Activated CD8-positive, alpha-beta memory T cell treated with anti-CD3 and anti-CD28 coated beads, Interleukin-2, amount 10 ng/mL, durations not matched to agents 7 days and 5 days (primary cell): ENCODE measurements at places on chromosomes 7 and 10. TPM values are rescaled to one million over a fixed set of nuclear protein-coding genes. Genes with fewer than 3 reads are reported as not detected.
A peak's percentile ranks its signal among the peaks of the same experiment; 100 is the strongest.

The VPS26A gene
- 53.6 TPM for total RNA-seq

The CCZ1 gene
- total RNA-seq, result 93.0 TPM

- H3K36me3 ChIP-seq, result peaks cover 3% of the 10 kb centered on the region
- no peaks in the 10 kb centered on the region for H3K4me1 ChIP-seq
- peaks cover 7% of the 10 kb centered on the region for H3K27me3 ChIP-seq
- no peak overlapping the region for H3K27ac ChIP-seq
- DNase-seq, result no peak
- no peak overlapping the region for H3K4me3 ChIP-seq
Observed at GRCh38 chr7:140275069-140275965, 98.5 kb upstream of the KDM7A start.

DNA sequence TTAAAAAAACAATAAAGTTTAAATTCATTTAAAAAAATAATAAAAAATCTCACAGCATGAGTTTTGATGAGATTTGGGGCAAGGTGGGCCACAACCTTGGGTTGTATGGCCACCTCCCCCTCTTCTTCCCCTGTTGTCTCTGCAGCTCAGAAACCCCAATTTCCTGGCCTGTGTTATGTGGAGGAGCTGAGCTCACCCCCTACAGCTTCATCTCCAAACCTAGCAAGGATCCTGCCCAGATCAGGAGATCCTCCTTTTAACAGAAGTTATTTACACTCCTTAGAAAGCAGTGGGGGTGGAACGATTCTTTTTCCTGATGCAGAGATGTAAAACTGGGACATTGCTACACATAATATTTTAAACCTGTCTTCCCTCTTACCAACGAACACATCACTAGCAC is 6.9 kb upstream of the SH2D4B start:
- DNase-seq, result peak; percentile 58
- peak overlapping the region; percentile 29 for H3K4me3 ChIP-seq
- peaks cover 69% of the 10 kb centered on the region for H3K4me1 ChIP-seq
- H3K36me3 ChIP-seq, result peaks cover 15% of the 10 kb centered on the region
- peak overlapping the region; percentile 93 for H3K27ac ChIP-seq
- no peaks in the 10 kb centered on the region for H3K27me3 ChIP-seq

The WNT8B gene
- total RNA-seq, result not detected

GRCh38 chr10:50395851-50396250 is 144.5 kb upstream of the ASAH2 start:
- DNase-seq, result no peak
- H3K36me3 ChIP-seq, result peaks cover 17% of the 10 kb centered on the region
- H3K27me3 ChIP-seq, result no peaks in the 10 kb centered on the region
- H3K4me1 ChIP-seq, result peaks cover 56% of the 10 kb centered on the region

The TRPV5 gene
- not detected for total RNA-seq

DNA sequence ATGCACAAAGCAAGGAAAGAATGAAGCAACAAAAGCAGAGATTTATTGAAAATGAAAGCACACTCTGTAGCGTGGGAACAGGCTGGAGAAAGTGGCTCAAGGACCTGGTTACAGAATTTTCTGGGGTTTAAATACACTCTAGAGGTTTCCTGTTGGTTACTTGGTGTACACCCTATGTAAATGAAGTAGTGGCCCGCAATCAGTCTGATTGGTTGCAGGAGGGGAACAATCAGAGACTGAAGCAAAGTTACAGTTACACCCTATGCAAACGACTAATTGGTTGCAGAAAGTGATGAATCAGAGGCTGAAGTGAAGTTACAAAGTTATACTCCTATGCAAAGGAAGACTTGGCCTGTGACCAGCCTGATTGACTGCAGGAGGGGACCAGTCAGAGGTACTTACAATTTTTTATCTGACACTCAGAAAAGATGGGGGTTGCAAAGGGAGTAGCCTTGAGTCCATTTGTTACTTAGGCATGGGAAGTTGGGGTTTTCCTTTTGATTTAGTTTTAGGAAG is 3.6 kb upstream of the MTPN start:
- H3K4me1 ChIP-seq, result peaks cover 54% of the 10 kb centered on the region
- H3K27me3 ChIP-seq, result peaks cover 3% of the 10 kb centered on the region
- H3K27ac ChIP-seq, result peak overlapping the region; percentile 84
- DNase-seq, result peak; percentile 86
- peak overlapping the region; percentile 66 for H3K4me3 ChIP-seq

The TMEM236 gene
- 0.12 TPM for total RNA-seq

The GPR85 gene
- total RNA-seq, result not detected

DNA sequence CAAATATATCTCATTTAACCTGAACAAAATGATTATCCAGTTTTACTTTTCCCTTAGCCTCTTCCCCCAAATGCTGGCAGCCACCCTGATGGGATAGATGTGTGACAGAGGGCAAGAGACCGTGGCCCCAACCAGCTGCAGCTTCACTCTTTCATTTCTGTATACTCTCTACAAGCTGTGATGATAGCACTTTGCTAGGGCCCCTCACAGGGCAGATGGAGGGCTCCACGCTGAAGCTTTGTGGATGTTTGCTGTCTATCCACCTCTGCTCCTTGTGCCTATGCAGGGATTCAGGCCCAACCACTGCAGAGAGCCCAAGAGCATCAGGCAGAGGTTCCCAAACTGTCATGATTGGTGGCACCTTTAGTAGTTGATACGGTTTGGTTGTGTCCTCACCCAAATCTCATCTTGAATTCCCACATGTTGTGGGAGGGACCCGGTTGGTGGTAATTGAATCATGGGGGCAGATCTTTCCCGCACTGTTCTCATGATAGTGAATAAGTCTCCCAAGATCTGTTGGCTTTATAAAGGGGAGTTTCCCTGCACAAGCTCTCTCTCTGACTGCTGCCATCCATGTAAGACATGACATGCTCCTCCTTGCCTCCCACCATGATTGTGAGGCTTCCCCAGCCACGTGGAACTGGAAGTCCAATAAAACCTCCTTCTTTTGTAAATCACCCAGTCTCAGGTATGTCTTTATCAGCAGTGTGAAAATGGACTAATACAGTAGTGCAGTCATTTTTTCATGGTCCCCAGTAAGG is 20.1 kb downstream of the HTRA1 start:
- peaks cover 28% of the 10 kb centered on the region for H3K27me3 ChIP-seq
- no peak overlapping the region for H3K4me3 ChIP-seq

GRCh38 chr7:93119191-93119905 is 1.6 kb upstream of the SAMD9 start:
- DNase-seq, result no peak
- peaks cover 21% of the 10 kb centered on the region for H3K4me1 ChIP-seq
- H3K27me3 ChIP-seq, result no peaks in the 10 kb centered on the region
- H3K27ac ChIP-seq, result peak overlapping the region; percentile 72
- H3K36me3 ChIP-seq, result peaks cover 81% of the 10 kb centered on the region
- no peak overlapping the region for H3K4me3 ChIP-seq

DNA sequence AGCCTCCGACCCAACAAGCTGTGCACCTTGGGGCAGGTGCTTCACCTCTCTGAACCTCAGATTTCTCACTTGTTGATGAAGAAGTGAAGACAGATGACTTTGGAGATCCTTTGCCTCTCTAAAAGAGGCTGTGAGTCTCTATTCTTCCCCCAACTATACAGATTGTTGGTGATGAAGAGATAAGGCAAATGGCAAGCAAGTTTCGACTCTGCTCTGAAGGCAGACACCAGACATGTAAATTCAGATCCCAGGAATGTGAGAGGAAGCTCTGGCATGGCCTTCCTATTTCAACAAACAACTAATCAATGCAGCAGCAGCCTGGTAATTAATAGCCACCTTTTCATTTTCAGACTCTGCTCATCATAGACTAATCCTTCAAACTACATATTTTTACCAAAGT is 74.2 kb upstream of the EGR2 start:
- H3K36me3 ChIP-seq, result no peaks in the 10 kb centered on the region
- no peak overlapping the region for H3K27ac ChIP-seq
- peaks cover 7% of the 10 kb centered on the region for H3K27me3 ChIP-seq
- peaks cover 5% of the 10 kb centered on the region for H3K4me1 ChIP-seq
- no peak for DNase-seq

- no peak for DNase-seq
- H3K36me3 ChIP-seq, result peaks cover 22% of the 10 kb centered on the region
- H3K4me3 ChIP-seq, result no peak overlapping the region
- no peaks in the 10 kb centered on the region for H3K27me3 ChIP-seq
- no peak overlapping the region for H3K27ac ChIP-seq
Observed at GRCh38 chr10:30977385-30977784, 54.3 kb downstream of the ZNF438 start.

DNA sequence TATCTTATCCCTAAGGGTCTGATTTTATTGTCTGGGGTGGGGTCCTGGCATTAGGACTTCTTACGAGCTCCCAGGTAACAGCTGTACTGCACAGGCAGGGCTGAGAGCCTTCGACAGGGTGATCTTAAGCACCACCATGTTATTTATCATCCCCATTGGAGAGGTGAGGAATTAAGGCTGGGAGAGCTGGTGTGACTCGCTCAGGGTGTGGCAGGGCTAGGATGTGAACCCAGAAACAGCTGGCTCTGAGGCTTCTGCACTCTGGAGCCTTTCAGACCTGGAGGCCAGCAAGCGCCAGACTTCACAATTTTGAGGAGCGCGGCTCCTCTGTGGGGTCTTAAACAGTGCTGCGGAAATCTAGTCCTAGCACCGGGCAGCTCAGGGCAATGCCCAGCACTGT is 27.4 kb upstream of the NDST2 start:
- DNase-seq, result no peak
- H3K27me3 ChIP-seq, result no peaks in the 10 kb centered on the region
- no peaks in the 10 kb centered on the region for H3K4me1 ChIP-seq

The VAX1 gene
- total RNA-seq, result not detected

GRCh38 chr10:116634126-116634975 is 13.6 kb downstream of the PNLIPRP2 start:
- H3K4me1 ChIP-seq, result no peaks in the 10 kb centered on the region
- no peak for DNase-seq
- no peak overlapping the region for H3K27ac ChIP-seq
- H3K27me3 ChIP-seq, result no peaks in the 10 kb centered on the region

- no peaks in the 10 kb centered on the region for H3K27me3 ChIP-seq
- H3K4me3 ChIP-seq, result no peak overlapping the region
Observed at GRCh38 chr10:121450247-121450646, 148.0 kb downstream of the FGFR2 start.

GRCh38 chr7:28093623-28094232 is 86.9 kb downstream of the JAZF1 start:
- H3K27me3 ChIP-seq, result no peaks in the 10 kb centered on the region
- no peak overlapping the region for H3K27ac ChIP-seq
- H3K36me3 ChIP-seq, result peaks cover 1% of the 10 kb centered on the region
- H3K4me1 ChIP-seq, result peaks cover 8% of the 10 kb centered on the region
- no peak overlapping the region for H3K4me3 ChIP-seq

DNA sequence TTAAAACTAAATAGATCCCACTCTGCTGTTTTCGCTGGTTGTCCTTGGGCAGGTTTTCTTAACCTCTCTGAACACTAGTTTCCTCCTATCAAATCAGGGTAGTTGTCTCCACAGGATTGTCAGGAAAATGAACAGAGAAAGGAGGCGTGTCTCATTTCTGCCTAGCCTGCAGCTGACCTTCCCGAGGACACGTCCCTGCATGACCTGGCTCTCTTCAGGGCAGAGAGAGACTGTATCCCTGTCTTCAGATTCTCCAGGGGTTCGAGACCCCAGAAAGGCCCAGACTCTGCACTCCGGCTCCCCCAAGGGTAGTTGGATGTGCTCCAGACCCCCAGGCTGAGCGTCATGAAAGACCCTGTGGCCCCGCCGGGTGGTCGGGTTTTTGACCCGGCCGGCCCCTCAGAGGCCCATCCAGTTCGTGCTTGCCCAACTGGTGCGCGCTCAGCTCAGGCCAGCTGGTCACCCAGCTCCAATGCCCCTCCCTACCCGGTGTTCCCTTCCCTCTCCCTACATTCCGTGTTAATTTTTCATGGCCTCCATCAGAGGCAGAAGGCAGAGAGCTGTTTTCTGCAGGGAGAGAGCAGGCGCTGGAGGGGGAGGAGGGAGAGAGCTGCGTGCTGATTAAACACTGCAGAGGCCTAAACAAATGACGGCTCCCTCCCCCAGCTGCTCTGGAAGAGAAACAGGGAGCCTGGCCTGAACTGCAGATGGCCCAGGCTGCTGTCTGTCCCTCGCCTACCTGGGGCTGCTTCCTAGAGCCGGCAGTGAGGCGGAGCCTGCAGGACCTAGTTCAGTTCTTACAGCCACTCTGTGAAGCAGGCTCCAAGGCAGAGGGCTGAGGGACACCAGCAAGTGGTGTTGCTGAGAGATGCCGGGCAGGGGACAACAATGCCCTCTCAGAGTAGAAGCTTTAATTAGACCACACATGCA is 86.2 kb upstream of the PPIF start:
- no peak for DNase-seq
- H3K27me3 ChIP-seq, result no peaks in the 10 kb centered on the region
- H3K4me1 ChIP-seq, result peaks cover 37% of the 10 kb centered on the region

GRCh38 chr7:5423306-5423975 is at the start of gene TNRC18:
TNRC18 (minus strand) TSS chr7:5423834; CDS start chr7:5421246, 2,588 bp downstream.
- peak within 1 kb of the TSS; percentile 59 for H3K4me3 ChIP-seq
- DNase-seq, result no peak
- no peaks in the 10 kb centered on the region for H3K36me3 ChIP-seq
- H3K4me1 ChIP-seq, result peaks cover 31% of the 10 kb centered on the region
- peaks cover 80% of the 10 kb centered on the region for H3K27me3 ChIP-seq

DNA sequence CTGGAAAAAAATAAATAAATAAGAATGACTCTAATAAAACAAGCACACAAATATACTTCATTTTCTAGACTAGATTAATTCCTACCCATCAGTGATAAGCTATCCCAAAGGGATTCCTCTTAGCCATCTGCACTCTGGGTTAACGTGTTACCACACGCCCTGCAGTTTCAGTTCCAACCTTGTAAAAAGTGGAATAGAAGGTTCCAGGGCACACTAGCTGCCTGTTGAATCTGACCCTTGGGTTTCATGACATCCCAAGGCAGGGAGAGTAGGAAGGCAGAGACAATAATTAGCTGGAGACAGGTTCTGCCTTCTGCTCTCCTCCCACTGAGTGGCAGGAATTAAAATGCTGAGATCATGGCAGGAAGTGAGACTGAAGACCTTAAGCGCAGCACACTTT is 33.5 kb downstream of the SLC37A3 start:
- H3K4me3 ChIP-seq, result no peak overlapping the region
- peak overlapping the region; percentile 61 for H3K27ac ChIP-seq
- peaks cover 14% of the 10 kb centered on the region for H3K4me1 ChIP-seq
- DNase-seq, result no peak
- no peaks in the 10 kb centered on the region for H3K27me3 ChIP-seq

DNA sequence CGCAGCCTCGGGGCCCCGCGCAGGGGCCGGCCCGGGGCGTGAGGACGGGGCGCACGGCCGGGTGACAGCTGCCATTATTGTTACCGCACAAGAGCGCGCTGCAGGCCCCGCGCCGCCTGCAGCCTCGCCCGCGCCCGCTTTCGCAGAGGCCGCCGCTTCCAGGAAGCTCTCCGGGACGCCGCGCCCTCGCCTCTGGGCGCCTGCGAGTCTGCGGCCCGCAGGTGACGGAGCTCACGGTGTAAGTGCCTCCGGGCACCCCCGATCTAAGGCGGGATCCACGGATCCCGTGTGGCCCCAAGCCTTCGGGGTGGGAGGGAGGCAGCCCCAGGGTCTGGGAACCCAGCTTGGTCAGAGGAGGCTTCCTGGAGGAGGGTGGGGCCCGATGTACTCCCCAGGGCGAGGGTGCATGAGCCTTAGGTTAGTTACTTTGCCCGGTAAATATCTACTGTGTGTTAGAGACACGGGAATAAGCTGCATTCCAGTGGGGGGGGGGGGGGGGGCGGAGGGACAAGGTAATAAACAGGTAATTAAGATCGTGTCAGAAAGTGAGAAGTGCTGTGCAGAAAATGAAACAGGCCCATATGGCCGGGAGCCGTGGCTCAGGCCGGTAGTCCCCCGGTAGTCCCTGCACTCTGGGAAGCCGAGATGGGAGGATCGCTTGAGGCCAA is 638 bp downstream of the IQCE start:
- H3K36me3 ChIP-seq, result no peaks in the 10 kb centered on the region
- H3K4me1 ChIP-seq, result peaks cover 30% of the 10 kb centered on the region
